ENCODE measurements at places on chromosomes 12 and 14.

DNA sequence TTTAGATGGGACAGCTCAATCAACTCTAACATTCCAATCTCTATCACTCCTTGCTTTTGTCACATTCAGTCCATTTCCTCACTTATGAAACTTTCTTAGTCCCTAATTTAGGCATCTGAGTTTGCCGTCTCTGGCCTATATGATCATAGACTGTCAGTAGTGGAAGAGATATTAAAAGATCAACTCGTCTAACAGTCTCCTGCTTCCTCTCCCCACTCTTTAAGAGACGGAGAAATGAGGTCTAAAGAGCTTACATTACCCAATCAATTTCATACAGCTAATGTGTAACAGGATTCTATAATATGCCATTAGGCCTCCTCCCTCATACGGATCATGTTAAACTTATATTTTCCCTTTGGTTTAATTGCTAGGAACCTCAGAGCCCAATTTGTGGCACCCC lies 6.5 kb upstream of the ATP23 start:
- DNase-seq = no peak

- no peak for DNase-seq
Observed at GRCh38 chr12:66599816-66600215, 79.1 kb downstream of the GRIP1 start.

- DNase-seq = no peak
Observed at GRCh38 chr12:91620992-91621391, 438.4 kb upstream of the DCN start.

DNA sequence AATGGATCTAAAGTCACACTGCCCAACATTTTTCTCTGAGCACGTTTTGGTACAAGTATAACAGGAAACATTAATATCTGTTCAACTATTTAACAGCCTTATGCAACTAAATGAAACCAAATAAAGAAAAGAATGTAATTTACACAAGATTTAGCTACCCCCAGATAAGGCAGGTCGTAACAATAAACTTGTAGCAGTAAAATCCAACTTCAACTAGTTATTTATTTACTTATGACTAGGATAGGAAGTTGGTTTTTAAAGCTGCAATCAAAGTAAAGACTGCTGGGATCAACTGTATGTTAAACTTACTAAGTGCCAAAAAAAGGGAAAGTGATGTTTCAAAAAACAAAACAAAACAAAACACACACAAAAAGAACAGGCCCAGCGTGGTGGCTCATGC lies 30.9 kb downstream of the FERMT2 start:
- DNase-seq = no peak

GRCh38 chr14:60275932-60276331 lies 26.9 kb downstream of the PPM1A start:
- DNase-seq = no peak

DNA sequence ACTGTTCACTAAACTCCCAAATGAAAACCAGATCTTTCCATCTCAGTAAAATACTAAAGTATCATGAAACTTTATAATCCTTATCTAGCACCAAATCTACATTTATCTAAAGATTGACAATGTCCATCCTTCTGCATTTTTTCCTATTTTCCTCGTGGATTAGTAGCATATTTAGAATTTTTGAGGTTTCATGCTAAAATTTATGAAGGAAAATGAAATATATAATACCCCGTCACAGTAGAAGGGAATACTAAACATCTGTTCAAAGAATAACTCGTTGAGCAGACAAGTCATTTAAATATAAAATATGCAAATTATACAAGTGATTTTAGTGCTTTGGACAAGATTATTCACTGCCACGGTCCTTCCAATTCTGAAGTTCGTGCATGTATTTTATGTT lies 122.7 kb upstream of the SLCO1C1 start:
- DNase-seq = no peak

DNA sequence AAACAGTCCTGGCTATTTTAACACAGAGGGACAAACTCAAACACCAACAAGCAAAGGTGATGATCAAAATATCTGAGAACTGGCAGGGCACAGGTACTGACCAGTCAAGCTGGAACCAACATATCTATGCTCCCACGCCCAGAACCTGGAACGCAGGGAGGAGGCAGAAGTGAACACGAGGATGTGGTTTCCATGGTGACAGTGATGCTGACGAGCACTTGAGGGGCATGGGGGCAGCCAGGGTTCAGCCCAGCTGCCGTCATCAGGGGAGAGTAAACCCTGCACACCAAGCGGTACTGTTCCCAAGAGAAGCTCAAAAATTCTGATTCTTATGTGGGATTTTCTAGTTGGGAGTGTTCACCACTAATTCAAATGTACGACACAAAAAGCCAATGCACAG lies 113.6 kb upstream of the SFSWAP start:
- no peak for DNase-seq

GRCh38 chr14:100603341-100604120 lies 16.3 kb upstream of the BEGAIN start:
- DNase-seq = no peak

GRCh38 chr14:105469456-105470349 lies 4.9 kb upstream of the CRIP2 start:
- DNase-seq = no peak

DNA sequence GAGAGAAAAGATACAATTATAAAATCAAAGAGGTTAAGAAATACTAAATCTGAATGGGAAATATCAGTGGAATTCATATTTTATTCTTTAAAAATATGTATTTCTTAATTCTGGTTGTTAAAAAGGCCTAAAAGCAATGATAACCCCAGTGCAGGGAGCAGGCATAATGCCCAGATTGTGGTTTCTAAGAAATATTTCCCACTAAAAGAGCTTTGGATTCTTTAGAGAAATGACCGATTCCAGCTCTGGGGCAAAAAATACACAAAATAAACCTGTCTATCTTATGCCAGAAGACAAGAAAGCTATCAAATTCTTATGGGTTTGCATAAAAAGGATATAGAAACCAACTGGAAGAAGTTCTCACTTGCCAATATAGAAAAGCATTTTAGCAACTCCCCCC lies 71.6 kb downstream of the PDE6H start:
- DNase-seq = no peak

DNA sequence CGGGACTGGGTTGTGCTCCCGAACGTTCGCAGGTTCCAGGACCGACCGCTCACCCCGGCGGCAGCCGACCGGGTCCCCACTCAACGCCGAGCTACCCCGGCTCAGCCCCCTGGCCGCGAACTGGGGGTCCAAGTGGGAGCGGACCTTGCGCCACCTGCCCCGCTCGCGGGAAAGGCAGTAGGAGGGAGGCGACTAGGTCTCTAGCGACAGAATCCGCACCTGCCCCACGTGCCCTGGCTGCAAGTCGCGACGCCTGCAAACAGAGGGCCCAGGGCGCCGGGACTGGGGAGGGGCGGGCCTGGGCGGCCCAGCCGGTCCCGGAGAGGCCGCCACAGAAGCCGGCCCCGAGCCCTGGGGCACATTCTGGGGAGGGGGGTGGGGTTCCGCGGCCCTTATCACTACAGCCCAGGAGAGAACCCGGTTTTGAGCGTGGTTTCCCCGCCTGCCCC lies 239.2 kb upstream of the CPNE8 start:
- DNase-seq = no peak

DNA sequence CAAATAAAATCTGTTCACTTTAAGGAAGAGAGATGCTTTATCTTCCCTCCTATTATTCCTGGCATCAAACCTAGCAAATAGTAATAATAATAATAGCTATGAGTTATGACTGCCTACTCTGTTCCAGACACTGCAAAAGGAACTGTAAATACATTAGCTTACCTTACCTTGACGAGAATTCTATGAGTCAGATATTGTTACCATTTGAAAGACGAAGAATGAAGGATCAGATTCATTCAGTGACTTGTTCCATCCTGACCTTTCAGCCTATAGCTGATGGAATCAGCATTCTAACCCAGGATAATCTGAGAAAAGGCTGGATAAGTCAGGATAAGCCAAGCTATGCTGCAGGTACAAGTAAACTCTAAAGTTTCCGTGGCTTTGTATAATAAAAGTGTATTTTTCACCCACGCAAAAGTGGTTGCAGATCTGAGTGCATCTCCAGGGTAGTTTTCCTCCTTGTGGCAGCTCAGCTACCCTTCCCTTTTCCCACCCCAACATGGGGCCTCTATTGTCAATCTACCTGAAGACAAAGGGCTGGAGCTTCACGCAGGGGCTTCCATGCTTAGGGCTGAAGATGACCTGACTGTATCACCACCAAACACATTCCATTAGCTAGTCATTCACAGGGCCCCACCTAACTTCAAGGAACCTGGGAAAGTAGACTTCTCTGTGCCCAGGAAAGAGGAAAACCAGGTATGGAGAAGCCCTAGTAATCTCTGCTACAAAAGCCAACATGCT lies 57.2 kb upstream of the CCND2 start:
- DNase-seq = no peak

GRCh38 chr14:33484264-33484663 lies 466.6 kb downstream of the EGLN3 start:
- DNase-seq = no peak

DNA sequence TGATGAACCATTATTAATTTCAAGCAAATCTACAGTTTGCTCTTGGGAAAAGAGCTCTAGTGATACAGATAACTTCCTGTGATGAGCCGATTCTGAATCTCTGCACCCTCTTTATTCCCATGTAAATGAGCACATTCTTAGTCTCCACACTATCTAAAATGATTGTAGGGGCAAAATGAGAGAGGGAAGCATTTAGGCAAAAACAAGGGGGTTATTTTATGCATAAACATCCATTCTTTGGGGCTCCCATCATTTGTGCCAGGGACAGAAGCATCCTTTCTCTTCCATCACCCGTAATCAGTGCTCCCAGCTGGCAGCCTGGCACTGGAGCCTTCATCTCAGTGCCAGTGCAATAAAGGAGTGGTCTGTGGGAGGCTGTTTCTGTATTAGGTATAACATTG lies 1.7 kb upstream of the GPD1 start:
- no peak for DNase-seq

GRCh38 chr14:21278632-21279031 lies 1.3 kb upstream of the RPGRIP1 start:
- no peak for DNase-seq

DNA sequence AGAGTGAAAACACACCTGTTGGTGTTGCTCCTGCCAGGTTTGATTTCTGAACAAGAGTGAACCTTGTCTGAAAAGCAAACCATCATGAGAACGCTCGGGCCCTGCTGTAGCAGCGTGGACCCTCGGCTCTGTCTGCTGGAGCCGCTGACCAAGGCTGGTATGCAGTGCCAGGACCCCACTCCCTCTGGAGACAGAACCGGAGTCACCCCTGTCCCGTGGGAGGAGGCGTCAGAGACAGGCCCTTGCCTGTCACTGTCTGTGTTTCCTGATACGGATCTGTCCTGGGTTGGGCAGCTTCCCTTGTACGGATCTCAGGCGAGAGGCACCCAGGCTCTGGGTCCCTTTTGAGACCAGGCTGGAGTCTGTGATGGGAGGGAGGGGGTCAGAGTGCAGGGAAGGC lies 111.6 kb downstream of the ADGRD1 start:
- DNase-seq = no peak

DNA sequence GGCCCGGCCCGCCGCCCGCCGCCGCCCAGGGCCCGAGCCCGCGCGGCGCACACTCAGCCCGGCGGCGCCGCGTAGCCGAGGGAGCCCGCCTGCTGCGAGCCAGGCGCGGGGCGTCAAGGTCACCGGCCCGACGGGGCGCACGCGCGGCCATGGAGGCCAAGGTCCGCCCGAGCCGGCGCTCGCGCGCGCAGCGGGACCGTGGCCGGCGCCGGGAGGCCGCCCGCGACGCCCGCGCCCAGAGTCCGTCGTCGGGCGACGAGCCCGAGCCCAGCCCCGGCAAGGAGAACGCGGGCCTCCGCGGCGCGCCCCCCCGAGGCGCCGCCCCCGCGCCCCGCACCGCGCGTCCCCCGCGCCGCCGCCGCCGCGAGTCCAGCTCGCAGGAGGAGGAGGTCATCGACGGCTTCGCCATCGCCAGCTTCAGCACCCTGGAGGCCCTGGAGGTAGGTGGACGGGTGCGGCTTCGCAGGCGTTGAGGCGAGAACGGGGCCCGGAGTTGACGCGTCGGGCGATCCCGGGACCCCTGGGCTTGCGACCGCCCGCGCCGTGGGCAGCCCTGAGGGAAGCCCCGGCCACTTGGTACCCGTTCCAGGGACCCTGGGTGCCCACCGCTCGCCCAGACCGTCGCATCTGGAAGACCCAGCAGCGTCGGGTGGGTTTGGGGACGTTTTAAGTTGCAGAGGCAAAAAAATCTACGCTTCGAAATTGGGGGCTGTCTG lies 629 bp downstream of the FBRSL1 start:
- DNase-seq = no peak

- no peak for DNase-seq
Observed at GRCh38 chr12:5691943-5692342, 253.1 kb downstream of the ANO2 start.

- no peak for DNase-seq
Observed at GRCh38 chr12:104764225-104765091, 193.6 kb downstream of the SLC41A2 start.

GRCh38 chr12:22576473-22576872 lies 32.1 kb upstream of the C2CD5 start:
- no peak for DNase-seq

- no peak for DNase-seq
Observed at GRCh38 chr14:33631021-33631420, 319.9 kb downstream of the EGLN3 start.

DNA sequence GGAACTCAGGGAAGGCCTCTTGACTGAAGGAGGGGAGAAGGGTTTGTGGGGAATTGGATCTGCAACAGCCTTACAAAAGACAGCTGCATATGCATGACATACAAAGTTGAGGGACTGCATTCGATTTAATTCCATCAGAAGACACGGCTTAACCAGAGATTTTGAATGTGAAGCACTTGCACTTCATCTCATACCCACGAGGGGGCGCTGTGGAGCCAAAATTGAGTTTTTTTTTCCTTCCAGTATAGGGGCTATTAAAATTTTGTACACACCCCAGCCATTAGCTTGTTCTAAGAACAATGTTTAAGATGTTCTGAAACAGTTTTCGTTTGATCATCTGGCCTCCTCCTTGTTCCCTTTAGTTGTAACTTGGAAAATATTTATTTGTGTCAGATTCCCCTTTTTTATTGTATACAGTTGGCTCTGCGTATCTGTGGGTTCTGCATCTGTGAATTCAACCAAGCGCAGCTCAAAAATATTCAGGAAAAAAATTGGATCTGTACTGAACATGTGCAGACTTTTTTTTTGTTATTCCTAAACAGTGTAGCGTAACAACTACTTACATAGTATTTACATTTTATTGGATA lies 1.6 kb downstream of the SUDS3 start:
- no peak for DNase-seq

GRCh38 chr12:6323340-6323994 lies 13.0 kb downstream of the PLEKHG6 start:
- peak; percentile 73 for DNase-seq

- peak; percentile 65 for DNase-seq
Observed at GRCh38 chr14:54566410-54567223, at the start of gene SAMD4A. SAMD4A (plus strand) TSS chr14:54567128; CDS start chr14:54567917, 789 bp downstream.

Data from skeletal muscle cell (primary cell).